ENCODE measurements at places on chromosomes 11 and 22.

DNA sequence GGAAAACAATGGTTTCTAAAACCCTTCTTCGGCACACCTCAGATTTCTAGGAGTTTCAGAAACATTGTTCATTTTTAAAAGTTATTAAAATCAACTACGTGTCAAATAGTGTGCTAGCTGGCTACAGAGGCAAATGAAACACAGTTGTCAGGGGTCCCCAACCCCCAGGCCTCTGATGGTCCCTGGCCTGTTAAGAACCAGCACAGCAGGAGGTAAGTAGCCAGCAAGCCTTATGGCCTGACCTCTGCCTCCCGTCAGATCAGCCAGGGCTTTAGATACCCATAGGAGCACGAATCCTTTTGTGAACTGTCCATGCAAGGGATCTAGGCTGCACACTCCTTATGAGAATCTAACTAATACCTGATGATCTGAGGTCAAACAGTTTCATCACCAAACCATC lies 648.2 kb downstream of the FAM181B start:
- no peak for DNase-seq

DNA sequence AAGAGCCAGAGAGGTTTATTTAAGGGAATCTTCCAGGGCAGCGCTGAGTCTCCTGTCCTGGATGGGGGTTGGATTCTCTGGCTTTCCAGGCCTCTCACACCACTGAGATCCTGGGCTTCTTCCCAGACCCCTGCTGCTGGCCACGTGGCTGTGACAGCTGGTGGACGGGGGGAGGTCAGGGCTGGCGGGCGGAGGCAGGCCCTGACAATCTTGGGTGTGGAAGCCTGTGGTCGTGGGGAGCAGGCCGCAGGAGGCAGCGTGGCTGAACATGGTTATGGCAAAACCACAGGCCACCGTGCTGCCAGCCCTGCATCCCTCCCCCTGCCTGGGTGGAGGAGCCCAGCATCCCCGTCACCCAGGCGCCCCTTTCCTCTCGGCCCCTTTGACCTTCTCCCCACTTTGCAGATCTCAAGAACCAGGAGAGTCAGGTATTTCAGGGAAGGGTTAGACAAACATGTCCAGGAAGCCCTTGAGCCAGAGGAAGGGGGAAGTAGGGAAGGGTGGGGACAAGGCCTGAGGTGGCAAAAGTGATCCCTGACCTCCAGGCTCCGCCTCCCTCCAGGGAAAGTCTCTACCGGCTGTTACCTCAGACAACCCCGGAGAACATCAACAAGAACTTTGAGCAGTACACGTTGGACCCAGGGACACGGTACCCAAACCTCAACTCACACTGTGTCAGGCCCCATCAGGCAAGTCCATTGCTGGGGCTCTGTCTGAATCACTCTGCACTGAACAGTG lies 111.8 kb downstream of the MICAL2 start:
- no peak for DNase-seq

- DNase-seq, result no peak
Measured at GRCh38 chr22:35539487-35539886, 1.1 kb upstream of the RASD2 start.

DNA sequence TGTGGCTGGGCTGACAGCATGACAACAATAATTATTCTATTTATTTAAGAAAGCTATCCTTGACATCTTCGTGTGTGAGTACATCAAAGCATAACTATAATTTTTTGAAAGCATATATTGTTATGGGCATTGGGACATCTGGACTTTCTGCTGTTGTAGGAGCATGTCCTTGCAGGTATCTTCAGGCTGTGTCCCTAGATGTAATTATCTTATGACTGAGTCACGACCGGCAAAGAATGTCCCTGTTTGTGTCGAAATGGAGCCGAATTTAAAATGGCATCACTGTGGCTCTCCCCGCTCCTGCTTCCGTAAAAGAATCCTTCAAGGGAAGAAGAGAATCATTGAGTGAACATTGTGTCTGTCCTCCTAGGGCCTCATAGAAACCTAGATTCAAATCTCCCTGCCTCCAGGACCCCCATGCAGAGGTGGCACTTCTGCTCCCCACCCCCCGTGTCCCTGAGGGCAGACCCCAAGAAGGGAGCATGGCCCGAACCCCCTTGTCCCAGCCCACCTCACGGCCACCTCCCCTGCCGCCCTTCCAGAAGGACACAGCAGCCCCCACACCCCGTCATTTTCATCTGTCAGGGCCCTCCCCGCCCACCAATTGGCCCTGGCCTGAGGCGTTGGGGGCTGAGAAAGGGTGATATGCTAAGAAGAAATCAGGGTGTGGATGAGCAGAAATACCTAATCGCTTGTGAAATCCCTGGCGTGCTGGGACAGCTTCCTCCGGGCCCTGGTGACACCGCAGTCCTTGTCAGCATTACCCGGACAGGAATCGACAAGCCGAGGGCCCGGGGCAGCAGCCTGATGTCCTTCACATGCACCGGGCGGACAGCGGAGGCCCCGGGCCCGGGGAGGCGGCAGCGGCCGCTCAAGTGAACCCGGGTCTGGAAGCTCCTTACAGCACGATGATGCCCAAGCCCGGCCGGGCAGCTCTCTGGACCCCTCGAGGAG lies 48.6 kb upstream of the SLC22A12 start:
- DNase-seq, result no peak

DNA sequence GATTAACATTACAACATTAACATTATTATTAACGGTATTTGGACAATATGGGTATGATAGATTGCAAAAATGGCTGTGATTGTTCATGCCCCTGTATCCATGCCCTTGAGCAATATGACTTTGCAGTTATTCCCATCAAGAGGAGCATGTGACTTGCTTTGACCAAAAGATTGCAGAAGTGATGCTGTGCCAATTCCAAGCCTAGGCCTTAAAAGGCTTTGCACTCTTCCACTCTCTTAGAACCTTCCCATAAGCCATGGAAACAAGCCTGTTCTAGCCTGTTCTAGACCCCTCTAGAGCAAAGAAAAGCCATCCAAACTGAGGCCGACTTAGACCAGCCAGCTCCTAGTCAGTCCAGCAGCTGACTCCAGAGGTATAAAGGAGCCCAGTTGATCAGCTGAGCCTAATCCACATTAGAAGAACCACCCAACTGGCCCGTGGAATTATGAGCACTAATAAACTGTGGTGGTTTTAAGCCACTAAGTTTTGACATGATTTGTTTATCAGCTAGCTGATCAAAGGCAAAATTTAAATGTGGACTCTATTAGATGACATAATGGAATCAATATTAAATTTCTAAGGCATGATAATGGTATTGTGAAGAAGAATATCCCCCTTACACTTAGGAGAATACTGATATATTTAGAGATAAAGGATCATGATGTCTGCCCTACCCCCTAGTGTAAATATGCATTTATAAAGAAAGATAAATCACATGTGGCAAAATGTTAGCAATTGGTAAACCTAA lies 28.6 kb downstream of the RAB30 start:
- DNase-seq, result no peak

GRCh38 chr11:33940538-33940815 lies 48.6 kb upstream of the LMO2 start:
- DNase-seq, result no peak

DNA sequence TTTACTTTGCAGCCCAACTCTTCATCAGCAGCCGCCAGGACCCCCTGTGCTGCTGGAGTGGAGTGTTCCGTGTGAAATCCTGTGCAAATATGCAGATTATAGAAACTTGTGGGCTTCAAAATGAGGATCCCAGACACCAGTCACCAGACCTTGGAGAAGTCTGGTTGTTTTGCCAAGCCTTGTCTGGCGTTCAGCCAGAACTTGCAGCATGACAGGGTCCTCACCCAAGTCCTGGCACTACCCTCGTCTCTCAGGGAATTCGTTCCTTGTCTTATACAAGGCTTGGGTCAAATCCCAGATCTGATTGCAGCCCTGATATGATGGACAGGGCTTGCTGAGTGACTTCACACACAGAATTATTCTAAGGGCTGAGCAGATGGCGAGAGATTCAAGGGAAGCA lies 18.9 kb downstream of the SHISAL1 start:
- DNase-seq, result no peak

- DNase-seq, result no peak
Measured at GRCh38 chr11:121437686-121438078, 14.4 kb upstream of the SORL1 start.

DNA sequence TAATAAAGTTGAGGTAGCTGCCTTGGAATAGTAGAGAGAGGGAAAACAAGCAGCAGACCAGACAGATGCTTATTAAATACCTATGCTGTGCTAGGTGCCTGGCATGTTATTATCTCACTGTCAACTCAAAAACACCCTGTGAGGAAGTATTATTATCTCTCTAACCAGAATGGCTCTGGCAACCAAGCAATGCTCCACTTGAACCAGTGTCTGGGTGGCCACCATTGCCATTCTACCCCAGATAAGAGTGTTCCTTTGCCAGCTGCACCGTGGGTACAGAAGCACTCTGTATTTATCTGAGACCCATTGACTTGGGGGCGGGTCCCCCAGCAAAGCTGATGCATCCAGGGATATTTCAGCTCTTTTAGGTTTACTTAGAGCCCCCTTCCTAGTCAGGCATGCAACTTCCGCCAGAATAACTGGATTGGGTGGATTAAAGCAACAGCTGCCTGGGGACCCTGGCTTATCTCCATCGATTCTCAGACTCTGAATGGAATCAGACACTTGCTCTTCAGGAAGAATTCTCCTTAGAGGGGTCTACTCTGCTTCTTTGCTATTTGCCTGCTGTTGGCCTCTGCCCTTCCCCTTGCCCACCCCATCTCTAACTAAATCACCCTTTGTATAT lies 49.1 kb downstream of the RCN1 start:
- DNase-seq, result no peak

DNA sequence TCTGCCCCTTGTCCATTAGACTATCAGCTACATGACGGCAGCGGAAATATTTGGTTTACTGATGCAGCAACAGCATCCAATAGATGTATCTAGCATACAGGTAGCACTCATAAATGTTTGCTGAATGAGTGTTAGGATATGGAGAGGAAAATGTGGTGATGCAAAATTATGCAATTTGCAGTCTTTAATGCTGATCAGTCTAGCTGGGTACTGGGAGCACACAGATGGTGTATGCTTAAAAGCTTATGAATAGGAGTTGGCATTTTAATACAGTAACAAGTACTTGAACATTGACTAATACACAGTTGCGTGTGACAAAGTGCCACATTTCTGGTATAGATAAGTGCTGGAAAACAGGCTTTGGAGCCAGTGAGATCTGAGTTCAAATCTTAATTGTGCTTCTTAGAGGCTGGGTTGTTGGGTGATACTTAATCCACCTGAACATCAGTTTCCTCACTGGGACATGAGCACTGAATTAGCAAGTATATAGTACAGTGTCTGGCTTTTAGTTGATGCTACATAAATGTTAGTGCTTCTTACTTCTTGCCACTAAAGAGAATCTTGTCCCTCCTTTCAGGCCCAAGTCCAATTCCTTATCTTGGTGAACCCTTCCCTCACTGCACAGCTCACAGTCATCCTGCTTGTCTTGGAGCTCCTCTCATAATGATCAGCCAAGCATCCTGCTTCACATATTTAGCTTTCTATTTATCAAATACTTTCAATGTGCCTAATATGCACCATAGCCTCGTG lies 99.6 kb downstream of the TIMP3 start:
- no peak for DNase-seq

DNA sequence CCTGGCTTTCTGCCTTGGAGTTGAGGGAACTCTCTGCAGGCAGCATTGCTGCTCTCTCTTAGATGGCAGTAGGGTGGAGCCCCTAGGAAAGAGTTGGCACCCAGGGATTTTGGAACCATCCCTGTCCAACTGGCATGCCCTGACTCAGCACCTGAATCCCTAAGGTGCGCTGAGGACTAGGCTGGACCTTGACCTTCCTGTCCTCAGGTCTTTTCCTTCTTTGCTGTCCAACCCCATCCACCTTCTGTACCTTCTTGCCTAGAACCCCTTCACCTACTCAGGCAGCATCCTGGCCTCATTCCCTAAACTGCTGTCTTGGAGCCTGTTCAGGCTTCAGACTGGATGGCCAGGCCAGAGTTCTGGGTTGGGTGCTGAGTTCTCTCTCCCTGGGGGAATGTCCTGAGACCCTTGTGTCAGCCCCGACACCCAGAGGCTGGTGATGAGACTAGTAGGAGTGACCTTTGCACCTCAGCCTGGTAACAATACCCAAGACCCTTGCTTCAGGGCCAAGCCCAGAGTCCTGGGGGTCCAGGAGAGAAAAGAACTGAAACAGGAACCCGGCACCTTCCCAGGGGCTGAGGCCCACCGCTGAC lies 2.5 kb upstream of the POLD4 start:
- DNase-seq, result no peak

- no peak for DNase-seq
Measured at GRCh38 chr11:109940816-109941215, 152.4 kb upstream of the ZC3H12C start.

- no peak for DNase-seq
Measured at GRCh38 chr11:133238027-133238426, 294.3 kb downstream of the OPCML start.
